ENCODE measurements at places on chromosomes 6 and 20. TPM values are rescaled to one million over a fixed set of nuclear protein-coding genes. Genes with fewer than 3 reads are reported as not detected.

SNAI1 gene
- total RNA-seq: not detected

SLPI gene
- total RNA-seq: 458 TPM

SMOC2 gene
- 0.14 TPM for total RNA-seq

TREML1 gene
- total RNA-seq: not detected

LPA gene
- not detected for total RNA-seq

PCSK2 gene
- total RNA-seq: not detected

PRICKLE4 gene
- 1.1 TPM for total RNA-seq

GGTLC1 gene
- not detected for total RNA-seq

PPP1R16B gene
- total RNA-seq: 0.21 TPM

CPNE5 gene
- not detected for total RNA-seq

ASIP gene
- total RNA-seq: not detected

SLC26A8 gene
- total RNA-seq: not detected

CDSN gene
- total RNA-seq: 10.9 TPM

ANGPT4 gene
- total RNA-seq: not detected

EFCAB8 gene
- total RNA-seq: 0.36 TPM

MAFB gene
- 6.1 TPM for total RNA-seq

DOK5 gene
- total RNA-seq: not detected

RRP36 gene
- 91.3 TPM for total RNA-seq

ALDH5A1 gene
- total RNA-seq: 0.68 TPM

COL12A1 gene
- total RNA-seq: 34.9 TPM

EIF2S2 gene
- total RNA-seq: 189 TPM

CLVS2 gene
- total RNA-seq: not detected

DNMT3B gene
- 1.5 TPM for total RNA-seq

KIF25 gene
- not detected for total RNA-seq

SCRT2 gene
- not detected for total RNA-seq

DNAH8 gene
- under 0.01 TPM for total RNA-seq

TAGAP gene
- 0.34 TPM for total RNA-seq

BCAS4 gene
- 13.2 TPM for total RNA-seq

VSTM2L gene
- total RNA-seq: 1.4 TPM

RAB32 gene
- total RNA-seq: 280 TPM

COL21A1 gene
- total RNA-seq: 9.9 TPM

ELOVL4 gene
- 13.7 TPM for total RNA-seq

DEF6 gene
- 23.2 TPM for total RNA-seq

FAM83D gene
- 0.78 TPM for total RNA-seq

BPIFB1 gene
- total RNA-seq: 3.3 TPM

NPBWR2 gene
- total RNA-seq: not detected

RIN2 gene
- total RNA-seq: 27.7 TPM

PEX6 gene
- 59.4 TPM for total RNA-seq

AVP gene
- total RNA-seq: not detected

IL17A gene
- total RNA-seq: not detected
